Stimulated activated CD4-positive, alpha-beta T cell treated with anti-CD3 and anti-CD28 coated beads, Interleukin-2, amount 100 ng/mL, for 4 hours (primary cell): ENCODE measurements at places on chromosomes 3 and 15.

- peak; percentile 35 for DNase-seq
Measured at GRCh38 chr3:185825006-185825638, at the start of gene IGF2BP2. Gene IGF2BP2 (minus strand): TSS chr3:185825042. CDS start chr3:185824960, 82 bp downstream.

- no peak for DNase-seq
Measured at GRCh38 chr3:119206611-119207511, 33.5 kb downstream of the UPK1B start.

DNA sequence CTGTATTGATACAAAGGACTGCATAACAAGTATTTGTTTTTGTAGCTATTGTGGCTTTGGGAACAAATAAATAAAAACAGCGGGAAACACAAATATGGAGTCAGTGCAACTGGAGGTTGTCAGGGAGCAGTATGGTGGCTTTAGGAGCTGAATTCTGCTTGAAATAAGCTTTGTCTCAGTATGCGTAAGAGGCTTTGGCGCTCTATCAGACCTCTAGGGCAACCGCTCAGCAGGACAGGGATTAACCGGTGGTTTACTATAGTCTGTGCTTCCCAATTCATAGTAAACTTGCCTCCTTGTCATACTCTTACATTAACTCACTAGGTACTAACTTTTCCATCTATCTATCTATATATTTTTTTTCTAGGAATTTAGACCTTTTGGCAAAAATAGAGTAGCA lies 104.6 kb downstream of the ZIC1 start:
- no peak for DNase-seq

- no peak for DNase-seq
Measured at GRCh38 chr3:111800472-111800871, 58.6 kb upstream of the PHLDB2 start.

DNA sequence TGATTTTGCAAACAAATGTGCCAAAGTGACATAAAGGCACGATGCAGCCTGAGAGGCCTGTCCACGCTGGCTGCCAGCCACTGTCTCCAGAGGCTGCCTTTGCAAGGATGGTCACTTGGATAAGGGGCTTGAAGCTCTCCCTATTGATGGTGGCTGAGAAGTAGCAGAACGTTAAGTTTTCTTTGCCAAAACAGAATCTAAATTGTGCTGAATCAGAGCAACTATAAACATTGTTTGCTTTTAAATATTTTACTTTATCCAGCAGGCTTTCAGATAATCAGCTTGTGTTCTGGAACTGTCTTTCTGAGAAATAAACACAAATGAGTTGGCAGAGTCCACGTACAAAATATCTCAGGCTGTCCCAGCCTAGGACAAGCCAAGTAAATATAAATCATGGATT lies 23.8 kb upstream of the CNBP start:
- no peak for DNase-seq

DNA sequence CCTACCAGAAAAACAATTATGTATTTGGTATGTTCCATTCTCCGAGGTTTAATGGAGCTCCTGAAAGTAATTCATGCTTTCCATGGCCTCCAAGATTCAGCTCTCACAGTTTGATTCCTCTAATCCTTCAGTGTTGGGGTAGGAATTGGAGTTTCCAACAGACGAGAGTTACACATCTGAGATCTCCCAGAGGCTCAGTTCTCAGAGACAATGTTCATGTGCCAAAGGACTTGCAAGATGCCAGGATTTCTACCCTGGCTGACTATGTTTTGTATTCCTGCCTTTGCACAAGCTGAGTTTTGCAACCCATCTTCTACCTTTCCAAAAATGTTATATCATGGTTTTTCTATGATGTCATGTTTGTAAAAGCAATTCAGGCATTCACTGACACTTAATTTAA lies 322.9 kb downstream of the ERC2 start:
- DNase-seq, result no peak

- no peak for DNase-seq
Measured at GRCh38 chr3:184868477-184868876, 56.5 kb downstream of the VPS8 start.

DNA sequence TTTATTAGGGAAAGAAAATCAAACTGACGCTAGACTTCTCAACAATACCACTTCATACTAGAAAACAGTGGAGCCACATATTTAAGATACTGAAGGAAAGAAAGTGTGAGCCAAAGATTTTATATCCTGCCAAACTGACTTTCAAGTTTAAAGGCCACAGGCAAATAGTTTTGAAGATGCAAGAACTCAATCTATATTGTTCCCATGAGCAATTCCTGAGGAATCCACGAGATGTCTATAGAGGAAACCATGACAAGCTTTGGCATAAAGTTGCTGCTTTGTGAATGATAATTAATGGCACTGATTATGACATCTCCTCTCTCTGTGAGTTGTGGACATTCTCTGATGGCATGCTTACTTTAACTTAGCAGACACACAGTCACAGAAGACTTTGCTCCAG lies 276.1 kb upstream of the GOLGA6L4 start:
- DNase-seq, result no peak

GRCh38 chr15:78208341-78208844 lies 26.0 kb downstream of the ACSBG1 start:
- DNase-seq, result no peak

DNA sequence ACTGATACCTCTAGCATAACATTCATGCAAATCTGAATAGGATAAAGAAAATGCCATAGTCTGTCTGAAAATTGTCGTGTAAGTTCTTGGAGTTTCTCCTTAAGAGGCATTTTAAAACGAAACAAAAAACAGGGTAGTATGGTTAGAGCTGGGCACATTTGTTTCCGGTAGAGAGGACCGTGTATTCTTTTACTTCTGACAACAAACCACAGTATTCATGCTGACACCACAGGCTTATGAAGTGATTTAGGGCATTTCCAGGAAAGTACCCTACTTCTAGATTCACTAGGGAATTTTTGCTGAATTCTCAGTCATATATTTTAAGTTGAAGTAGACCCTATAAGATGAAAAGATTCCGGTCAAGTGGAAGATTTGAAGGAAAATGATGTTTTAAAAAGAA lies 541.3 kb downstream of the UNC13C start:
- no peak for DNase-seq

DNA sequence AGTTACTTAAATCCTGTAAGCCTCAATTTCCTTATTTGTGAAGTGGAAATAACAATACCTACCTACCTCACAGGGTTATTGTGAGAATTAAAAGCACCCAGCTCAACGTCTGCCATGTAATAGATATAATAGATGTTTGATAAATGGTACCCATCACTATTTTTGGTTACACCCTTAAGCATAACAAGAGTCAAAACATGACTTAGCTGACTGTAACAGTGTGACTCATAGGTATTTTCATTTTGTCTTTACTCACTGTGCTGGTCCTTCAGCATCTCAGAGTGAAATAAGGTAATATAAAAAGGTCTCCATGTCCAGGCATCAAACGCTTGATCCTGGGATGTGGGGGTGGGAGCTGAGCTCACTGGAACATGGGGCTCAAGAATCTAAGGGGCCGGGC lies 3.1 kb downstream of the CPLX3 start:
- DNase-seq, result no peak

- DNase-seq, result no peak
Measured at GRCh38 chr3:129598000-129598381, 8.5 kb downstream of the PLXND1 start.

DNA sequence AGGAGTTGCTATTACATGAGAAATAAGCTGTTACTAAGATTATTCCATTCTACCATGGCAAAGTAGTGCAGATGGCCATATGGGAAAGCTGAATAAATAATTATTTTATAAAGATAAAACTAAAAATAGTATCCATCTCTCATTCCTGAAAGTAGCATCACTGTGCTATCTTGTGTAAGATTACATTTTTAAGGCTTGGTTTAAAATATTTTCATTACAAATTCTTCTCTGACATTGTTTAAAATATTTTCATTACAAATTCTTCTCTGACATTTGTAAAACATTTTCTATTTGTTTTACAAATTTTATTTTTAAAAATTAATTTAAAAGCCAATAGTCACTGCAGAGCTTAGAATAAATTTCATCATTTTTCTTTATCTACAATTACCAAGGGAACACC lies 665.5 kb upstream of the NAALADL2 start:
- no peak for DNase-seq

DNA sequence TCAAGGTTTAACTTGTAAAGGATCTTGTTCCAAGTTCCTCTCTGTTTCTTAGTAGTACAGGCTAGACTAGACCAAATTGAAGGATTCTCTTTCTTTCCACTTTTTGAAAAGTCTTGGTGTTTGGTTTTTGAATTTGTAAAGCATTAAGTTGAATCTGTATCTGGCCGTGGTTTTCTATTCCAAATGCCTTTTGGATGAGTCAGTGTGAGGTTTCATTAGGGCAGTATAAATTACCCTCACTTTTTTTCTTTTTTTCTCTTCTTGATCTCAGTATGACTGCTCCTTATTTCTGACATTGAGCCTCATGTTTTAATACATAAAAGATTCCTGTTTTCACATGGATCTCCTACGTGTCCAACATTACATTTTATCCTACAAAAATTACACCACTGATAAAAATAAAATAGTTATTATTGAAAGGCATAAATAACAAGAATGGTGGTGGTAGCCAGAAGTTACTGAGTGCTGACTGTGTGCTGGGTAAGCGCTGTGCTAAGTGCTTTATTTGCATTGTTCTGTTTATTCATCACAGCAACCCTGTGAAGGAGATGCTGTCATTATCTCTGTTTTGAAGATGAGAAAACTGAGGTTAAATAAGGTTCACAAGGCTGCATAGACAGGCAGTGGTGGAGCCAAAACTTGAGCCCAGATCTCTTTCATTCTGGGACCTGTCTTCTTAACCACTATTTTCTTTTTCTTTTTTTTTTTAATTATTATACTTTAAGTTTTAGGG lies 48.3 kb downstream of the MITF start:
- DNase-seq, result no peak

DNA sequence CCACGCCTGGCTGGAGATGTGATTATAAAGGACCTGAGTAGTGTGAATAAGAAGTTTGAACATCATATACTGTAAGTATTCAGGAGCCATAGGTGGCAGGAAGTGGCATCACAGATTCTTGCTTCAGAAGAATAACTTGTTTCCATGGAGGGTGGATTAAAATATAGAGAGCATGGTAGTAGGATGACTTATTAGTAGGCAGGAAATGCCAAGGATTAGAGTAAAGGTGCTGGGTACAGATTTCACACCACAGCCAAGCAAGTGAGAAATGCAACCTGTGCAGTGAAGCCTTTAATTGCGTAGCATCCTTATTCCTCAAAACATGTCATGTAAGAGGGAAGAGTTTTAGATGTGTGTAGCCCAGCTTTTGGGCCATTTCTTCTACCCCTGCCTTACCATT lies 30.8 kb downstream of the IFT122 start:
- no peak for DNase-seq

DNA sequence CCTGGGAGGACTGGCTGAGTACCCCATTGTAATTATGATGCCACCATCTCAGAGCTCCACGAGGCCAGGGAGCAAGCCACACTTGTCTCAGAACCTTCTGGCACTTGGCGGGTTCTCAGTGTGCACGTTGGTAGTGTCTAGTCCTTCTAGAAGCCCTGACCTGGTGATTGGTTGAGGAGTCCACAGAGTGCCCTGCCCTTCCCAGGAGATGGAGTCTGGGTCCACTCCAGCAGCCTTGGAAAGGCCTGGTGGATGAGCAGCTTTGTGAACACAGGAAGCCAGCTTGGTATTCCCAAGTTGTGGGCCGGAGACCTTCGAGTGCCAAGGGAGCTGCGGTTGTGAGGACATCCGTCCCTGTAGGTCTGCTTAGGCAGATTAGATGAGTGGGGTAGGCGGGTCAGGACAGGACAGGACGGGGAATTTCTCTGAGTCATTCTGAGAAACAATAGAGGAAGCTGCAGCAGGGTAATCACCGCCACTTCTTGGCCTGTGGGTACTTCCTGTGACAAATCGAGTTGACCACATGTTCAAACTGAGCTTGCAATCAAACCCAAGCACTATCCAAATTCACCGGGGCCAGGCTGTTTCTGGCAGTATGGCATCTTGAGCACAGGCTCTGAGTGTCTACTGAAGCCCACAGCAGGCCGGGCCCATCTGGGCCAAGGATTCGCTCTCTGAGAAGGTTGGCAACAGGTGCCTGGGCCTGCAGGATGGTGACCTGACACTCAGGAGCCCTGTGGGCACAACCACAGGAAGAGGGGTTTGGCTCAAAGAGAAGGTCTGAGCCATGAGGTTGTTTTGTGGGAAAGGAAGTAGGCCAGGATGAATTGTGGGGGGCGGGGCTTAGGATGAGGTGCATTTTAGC lies 71.5 kb upstream of the PLXNA1 start:
- DNase-seq, result peak; percentile 31

DNA sequence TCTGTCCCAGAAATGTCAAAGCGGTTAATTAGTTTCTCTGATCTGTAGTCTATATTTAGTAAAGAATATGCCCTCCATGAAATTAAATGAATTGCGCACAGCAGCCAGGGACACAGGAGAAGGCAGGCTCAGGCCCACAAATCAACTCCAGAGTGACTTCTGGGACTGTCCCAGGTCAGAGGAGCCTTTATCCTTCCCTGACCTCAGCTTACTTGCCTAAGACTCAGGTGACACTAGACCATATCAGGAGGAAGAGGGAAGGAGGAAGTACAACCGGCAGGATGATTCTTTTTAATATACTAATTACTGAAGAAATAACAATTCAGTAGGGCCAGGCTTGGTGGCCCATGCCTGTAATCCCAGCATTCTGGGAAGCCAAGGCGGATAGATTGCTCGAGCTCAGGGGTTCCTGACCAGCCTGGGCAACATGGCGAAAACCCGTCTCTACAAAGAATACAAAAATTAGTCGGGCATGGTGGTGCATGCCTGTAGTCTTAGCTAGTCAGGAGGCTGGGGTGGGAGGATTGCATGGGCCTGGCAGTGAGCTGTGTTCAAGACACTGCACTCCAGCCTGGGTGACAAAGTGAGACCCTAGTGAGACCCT lies 1.8 kb upstream of the GPR15 start:
- no peak for DNase-seq

DNA sequence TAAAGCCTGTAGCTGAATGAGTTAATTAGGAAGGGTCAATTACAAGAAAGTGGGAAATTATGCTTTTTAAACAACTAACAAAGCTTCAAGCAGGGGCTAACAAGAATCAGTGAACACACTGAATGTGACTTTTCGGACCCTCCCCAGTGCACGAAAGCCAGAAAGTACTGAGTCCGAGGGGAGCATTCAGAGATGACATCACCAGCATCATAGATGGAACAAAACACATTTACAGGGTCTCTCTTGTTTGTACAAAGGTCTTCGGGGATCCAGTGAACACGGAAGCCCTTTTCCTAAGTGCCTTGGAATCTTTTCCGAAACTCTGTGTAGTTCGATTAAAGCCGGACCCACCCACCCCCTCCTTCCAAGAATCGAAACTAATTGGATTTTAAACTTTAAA lies 829 bp downstream of the DCP1A start:
- DNase-seq, result no peak
